ENCODE measurements at places on chromosomes 7 and 10.

DNA sequence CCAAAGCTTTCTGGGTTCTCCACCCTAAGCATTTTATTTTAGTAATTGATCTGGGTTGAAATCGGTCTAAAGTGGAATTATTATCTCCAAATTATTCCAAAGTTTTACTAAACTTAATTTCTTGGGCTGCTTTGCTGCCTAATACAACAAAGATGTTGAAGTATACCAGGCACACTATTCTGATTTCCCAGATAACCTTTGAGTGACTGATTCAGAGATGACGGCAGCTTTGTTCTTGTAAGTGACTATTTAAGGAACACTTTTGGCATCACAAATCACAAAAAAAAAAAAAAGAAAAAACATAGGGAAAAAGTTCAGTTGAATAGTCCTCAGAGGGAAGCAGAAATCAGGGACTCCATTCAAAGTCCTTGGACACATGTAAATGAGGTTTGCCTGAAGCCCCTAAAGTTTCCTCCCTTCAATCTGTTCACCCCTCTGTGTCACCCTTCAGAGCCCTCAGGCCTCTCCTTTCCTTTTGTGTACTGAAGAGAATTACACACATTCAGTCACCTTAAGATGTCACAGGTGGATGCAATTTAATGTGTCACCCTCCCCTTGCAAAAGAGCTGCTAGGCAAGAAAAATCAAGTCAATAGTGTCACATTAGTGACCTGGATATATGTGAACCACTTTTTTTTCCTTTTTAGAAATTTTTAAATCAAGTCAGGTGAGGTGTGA, 81.5 kb downstream of the RTKN2 start:
- DNase-seq: no peak

- DNase-seq: no peak
These were observed 84.7 kb upstream of the TMEM168 start for GRCh38 chr7:112874909-112875308.

- no peak for DNase-seq
These were observed 130.8 kb downstream of the ELFN1 start for GRCh38 chr7:1800902-1801301.

DNA sequence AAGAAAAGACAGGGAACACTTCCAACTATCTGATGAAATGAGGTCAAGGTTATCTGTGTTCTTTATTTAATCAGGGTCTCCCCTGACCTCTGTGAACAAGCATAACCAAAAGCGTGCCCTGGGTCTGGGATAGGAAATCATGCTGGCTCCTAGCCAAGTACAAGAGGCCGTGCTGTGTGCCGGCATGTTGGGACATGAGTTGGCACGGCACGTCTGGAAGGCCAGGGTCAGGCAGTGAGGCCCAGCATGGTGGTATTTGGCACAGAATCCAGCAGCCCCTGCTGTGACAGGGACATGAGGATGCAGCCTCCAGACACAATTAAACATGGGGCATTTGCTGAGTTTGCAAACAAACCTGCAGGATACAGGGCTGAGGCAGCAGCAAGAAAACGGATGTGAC, 320.4 kb downstream of the PLXNA4 start:
- DNase-seq: no peak

DNA sequence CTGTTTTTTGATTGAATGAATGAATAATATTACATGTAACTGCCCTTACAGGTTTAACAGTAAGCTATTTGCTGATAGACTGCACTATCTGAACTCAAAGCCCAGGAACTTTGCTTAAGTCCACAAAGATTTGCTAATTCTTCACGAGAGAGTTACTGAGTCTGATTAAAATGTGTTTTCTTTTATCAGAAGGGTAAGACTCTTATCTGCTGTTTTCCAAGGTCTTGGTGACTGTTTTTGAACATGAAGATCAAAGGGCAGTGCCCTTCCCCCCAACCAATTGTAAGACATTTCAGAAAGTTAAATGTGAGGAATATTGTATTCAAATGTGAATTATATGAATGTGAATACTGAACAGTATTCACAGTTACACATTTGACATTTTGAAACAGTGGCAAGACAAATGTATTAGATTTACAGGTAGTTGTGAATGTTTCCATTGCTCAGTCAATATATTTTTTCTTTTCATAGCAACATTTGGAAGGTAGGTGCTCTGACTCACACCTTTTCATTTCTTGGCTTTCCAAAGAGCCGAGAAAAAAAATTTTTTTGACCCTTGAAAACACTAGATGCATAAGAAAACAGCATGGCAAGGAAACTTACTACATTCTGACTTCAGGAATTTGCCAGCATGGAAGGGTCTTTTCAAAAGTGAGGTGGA, 62.7 kb downstream of the DKK1 start:
- DNase-seq: no peak

- DNase-seq: no peak
These were observed 57.6 kb downstream of the HIPK2 start for GRCh38 chr7:139720186-139720585.

All from activated naive CD4-positive, alpha-beta T cell treated with Interleukin-2 at 50 U/mL for 16 hours (primary cell).